ENCODE measurements at places on chromosomes 1 and 21.

GRCh38 chr1:61013189-61013945, 69.0 kb upstream of the NFIA start:
- no peak for DNase-seq

DNA sequence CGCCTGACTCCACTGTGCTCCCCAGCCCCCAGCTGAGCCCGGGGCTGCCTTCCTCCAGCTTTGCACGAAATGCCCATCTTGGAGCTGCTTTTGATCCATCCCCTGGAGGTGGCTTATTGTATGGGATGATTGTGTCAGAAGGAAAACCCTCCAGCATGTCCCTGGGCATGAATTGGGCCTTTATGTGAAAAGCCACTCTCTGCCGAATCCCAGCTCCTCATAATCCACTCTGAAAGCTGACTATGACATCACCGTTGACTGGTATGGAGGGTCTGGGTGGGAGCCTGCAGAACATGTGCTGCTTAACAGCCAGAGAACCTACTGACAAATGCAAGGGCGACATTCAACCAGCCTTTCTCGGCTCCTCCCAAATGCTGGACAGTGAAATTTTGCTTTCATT, 74.6 kb downstream of the NENF start:
- no peak for DNase-seq

- no peak for DNase-seq
These were observed 20.0 kb downstream of the YIPF1 start for GRCh38 chr1:53869454-53870117.

DNA sequence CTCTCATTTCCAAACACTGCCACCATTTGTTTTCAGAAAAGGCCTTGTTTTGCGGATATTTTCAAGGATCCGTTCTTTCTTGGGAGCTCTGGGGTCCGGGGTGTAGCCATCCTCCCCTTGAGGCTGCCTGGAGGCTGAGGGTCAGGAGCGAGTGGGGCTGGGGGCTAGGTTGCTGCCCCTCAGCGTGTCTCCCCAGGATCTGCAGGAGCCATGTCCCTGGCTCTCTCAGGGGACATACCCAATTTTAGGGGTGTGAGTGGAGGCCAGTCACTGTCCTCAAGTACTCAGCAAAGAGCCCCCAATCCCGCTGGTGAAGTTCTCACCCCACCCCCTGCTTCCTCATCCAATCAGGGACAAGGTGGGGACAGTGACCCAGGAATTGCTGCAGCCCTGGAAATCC, 15.0 kb upstream of the PRDM16 start:
- DNase-seq: no peak

GRCh38 chr1:90045853-90046563, 51.1 kb downstream of the ZNF326 start:
- no peak for DNase-seq

DNA sequence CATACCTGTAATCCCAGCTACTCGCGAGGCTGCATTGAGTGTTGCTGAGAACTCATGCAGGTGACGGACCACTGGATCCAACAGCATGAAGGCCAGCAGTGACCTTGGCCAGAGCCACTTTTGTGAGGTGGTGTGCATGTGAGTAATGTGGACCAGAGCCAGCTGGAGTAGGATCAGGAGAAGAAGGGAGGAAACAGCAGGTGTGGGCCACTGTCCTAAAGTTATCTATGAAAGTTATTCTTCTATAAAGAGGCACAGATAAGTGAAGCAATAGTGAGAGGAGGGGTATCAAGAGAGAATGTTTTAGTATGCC, 47.8 kb downstream of the TCP10L start:
- no peak for DNase-seq

All from stimulated activated CD4-positive, alpha-beta T cell treated with anti-CD3 and anti-CD28 coated beads, Interleukin-15, amount 100 ng/mL, for 48 hours (primary cell).